ENCODE measurements at places on chromosomes 4 and X.

DNA sequence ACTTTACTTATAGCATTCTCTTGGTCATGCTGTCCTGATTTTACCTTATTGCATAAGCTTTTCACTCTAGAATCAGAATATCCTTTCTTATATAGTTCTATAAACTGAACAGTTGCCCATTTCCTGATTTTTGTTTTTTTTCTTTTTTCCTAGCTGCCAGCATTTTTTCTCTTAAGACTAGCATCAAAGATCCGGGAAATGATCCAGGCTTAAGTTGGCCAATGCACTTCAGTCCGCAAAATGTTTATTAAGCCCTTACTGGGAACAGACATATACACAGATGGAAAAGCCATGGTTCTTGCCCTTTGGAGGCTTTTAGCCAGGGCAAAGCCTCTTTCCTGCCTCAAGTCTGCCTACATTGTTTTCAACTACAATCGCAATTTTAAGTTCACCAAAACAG is 10.1 kb upstream of the BMP2K start:
- H3K4me1 ChIP-seq, result no peaks in the 10 kb centered on the region
- H3K36me3 ChIP-seq, result no peaks in the 10 kb centered on the region
- H3K27ac ChIP-seq, result no peak overlapping the region
- no peak for DNase-seq

DNA sequence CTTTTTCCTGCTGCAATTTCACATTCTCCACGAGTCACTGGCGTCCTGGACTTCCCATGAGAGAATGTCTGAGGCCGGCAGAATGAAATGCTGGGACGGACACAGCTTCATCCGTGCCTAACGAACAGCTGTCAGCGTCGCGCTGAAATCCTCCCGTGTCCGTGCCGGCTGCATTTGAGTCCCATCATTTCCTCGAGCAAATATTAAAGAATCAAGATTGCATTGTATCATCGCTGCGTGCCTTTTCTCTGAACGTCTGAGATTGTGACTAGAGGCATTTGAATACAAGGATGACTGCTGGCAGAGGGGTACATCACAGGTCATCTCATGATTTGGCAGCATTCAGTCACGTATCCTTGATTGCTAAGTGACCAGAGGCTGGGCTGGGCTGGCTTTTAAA is 279.9 kb downstream of the ASMT start:
- no peaks in the 10 kb centered on the region for H3K36me3 ChIP-seq
- H3K4me3 ChIP-seq, result no peak overlapping the region
- H3K4me1 ChIP-seq, result no peaks in the 10 kb centered on the region
- no peaks in the 10 kb centered on the region for H3K27me3 ChIP-seq
- DNase-seq, result no peak
- H3K27ac ChIP-seq, result no peak overlapping the region

DNA sequence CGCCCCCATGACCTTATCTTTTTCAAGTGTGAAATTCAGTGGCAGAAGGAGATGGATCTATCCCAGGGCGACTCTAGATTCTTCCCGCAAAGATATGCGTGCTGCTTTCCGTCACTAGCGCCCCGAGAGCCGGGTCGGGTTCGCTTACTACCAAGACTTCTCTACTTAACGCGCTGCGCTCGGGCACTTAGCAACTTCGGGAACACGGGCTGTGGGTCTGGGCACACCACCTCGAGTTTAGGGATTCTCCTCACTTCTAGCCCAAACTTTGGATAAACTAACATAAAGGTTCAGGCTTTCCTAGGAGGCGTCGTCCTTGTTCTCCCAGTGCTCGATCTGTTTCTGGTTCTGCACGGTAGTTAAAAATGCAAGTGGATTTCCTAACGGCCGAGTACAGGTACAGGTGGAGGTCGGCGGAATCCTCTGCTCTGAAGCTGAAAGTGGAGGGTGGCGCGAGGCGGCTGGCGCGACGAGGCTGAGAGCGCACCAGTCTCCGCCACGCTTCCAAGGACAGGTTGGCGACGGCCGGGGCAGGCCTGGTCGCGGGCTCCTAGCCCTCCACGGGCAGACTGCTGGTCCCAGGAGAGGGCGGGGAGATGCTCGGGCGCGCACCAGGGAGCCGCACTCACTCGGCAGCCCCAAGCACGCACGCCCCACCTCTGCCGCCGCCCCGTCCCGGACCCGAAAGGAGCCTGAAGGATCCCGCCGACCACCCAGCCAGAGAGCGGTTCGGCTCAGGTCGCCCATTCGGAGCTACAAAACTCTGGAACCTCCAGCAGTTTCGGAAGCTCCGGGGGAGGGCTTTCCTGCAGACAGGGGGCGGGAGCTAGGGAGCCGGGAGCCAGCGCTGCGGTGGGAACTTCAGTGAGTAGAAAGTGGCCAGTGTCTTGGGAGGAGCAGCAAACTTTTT is 100.8 kb upstream of the TENM3 start:
- peaks cover 68% of the 10 kb centered on the region for H3K27me3 ChIP-seq
- no peak for DNase-seq
- no peaks in the 10 kb centered on the region for H3K36me3 ChIP-seq
- H3K27ac ChIP-seq, result peak overlapping the region; percentile 94
- H3K4me3 ChIP-seq, result peak overlapping the region; percentile 97

DNA sequence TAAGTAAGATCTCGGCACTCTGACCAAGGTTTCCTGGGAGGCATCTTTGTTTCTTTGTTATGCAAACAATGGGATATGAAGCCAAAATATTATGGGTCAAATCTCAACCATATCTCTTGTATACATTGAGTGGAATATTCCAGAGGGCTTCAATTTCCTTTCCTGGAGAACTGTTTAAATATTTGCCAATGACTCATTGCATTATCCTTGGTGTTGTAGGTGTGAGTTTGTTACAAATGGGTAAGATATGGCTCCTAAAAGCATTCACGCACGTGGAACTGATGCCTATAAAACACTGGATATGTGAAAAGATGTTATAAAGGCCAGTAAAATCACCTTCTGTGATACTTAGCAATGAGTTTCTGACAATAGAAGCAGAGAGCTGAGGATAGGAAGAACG is 150.5 kb upstream of the WDR1 start:
- no peaks in the 10 kb centered on the region for H3K36me3 ChIP-seq
- DNase-seq, result no peak
- H3K4me1 ChIP-seq, result no peaks in the 10 kb centered on the region
- peaks cover 13% of the 10 kb centered on the region for H3K27me3 ChIP-seq
- no peak overlapping the region for H3K4me3 ChIP-seq

DNA sequence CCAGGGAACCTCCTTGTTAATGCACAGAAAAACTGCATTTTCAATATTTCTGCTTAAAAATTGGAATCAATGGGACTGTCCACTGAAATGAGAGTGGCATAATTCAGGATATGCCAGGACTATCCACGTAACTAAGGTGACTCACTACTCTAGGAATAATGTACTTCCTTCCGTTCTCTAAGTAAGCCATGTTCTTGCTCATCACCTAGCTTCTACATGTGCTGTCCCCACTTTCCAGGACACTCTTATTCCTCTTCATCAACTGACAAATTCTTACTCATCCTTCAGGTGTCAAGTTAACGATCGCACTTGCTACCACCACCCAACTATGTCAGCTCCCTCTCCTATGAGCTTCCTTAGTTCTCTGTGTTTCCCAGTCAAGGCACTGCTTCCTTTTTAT is 342.8 kb upstream of the F9 start:
- H3K36me3 ChIP-seq, result no peaks in the 10 kb centered on the region
- no peak for DNase-seq
- H3K4me1 ChIP-seq, result no peaks in the 10 kb centered on the region

GRCh38 chr4:76058888-76059426 is 15.6 kb upstream of the ART3 start:
- peaks cover 16% of the 10 kb centered on the region for H3K4me1 ChIP-seq
- peaks cover 17% of the 10 kb centered on the region for H3K27me3 ChIP-seq
- DNase-seq, result no peak
- H3K36me3 ChIP-seq, result no peaks in the 10 kb centered on the region
- peak overlapping the region; percentile 35 for H3K27ac ChIP-seq
- no peak overlapping the region for H3K4me3 ChIP-seq

DNA sequence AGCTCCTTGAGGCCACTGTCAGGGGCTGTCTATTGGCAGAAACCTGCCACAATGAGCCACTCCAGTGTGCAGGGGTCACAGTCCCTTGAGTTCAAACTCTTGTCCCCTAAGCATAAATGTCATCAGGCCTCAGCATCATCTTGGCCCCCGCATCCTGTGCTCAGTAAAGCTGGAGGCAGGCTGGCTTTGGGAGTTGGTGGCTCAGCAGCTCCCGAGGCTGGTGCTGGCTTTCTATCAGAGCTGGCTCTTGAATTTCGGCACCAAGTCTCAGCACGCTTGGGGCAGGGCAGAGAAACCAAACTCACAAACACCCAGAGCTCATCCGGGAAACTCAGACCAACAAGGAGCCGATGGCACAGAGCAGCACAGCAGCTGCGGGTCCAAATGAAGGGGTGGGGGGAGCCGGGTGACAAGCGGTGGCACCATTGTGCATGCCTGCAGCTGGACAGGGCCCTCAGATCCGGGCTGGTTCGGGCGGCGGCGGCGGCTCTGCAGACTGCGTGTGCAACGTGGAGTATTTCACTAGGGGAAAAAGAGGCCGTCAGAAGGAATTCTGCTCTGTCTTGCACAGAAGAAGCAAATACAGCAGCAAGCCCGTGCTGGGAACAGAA is 75.5 kb downstream of the MTMR1 start:
- no peaks in the 10 kb centered on the region for H3K27me3 ChIP-seq
- DNase-seq, result no peak
- H3K36me3 ChIP-seq, result no peaks in the 10 kb centered on the region
- no peak overlapping the region for H3K27ac ChIP-seq
- H3K4me1 ChIP-seq, result no peaks in the 10 kb centered on the region

- H3K4me1 ChIP-seq, result no peaks in the 10 kb centered on the region
- H3K27ac ChIP-seq, result no peak overlapping the region
- H3K4me3 ChIP-seq, result no peak overlapping the region
- H3K36me3 ChIP-seq, result no peaks in the 10 kb centered on the region
- peaks cover 7% of the 10 kb centered on the region for H3K27me3 ChIP-seq
Observed at GRCh38 chrX:8484360-8484949, 19.8 kb downstream of the VCX3B start.

DNA sequence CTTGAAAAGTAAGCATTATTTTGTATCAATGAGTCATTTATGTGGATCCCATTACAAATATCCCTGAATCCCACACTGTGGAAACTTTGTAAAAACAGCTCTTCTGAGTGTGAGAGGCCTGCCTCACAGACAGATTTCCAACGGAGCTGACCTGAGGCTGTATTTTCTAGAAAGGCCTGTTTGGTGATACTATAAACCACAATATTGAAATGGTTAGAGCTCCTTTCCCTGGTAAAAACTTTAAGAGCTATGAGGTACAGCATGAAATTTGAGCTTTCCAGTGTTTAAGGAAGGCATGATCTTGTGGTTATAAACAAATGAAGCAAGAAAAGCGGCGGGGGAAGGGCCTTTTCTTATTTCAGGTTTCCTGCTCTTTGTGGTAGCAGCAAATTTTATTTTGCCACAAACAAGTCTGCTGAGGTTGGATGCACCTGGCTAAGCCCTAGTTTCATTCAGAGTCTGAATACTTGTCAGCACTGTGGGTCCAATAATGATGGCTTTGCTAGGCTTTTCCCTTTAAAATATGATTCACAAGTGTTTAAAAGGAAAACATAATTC is 86.8 kb upstream of the ETNPPL start:
- no peaks in the 10 kb centered on the region for H3K36me3 ChIP-seq
- H3K4me1 ChIP-seq, result peaks cover 8% of the 10 kb centered on the region
- DNase-seq, result no peak
- H3K27ac ChIP-seq, result no peak overlapping the region

DNA sequence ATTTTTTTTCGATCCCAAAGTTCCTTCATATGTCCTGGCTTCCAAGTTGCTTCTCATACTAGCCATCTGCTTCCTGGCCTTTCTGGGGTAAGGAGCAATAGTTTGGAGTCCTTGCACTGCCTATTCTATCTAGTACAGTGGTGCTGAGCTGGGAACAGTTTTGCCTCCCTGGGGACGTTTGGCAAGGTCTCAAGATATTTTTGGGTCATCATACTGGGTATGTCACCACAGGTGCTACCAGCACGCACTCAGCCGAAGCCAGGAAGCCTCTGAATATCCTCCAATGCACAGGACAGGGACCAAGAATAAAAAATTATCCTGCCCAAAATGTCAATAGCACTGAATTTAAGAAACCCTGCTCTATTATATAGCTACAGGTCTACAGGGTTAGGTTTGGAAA is 35.4 kb upstream of the TMSB15B start:
- no peak for DNase-seq
- no peaks in the 10 kb centered on the region for H3K27me3 ChIP-seq
- no peak overlapping the region for H3K4me3 ChIP-seq
- H3K36me3 ChIP-seq, result peaks cover 11% of the 10 kb centered on the region
- no peaks in the 10 kb centered on the region for H3K4me1 ChIP-seq

DNA sequence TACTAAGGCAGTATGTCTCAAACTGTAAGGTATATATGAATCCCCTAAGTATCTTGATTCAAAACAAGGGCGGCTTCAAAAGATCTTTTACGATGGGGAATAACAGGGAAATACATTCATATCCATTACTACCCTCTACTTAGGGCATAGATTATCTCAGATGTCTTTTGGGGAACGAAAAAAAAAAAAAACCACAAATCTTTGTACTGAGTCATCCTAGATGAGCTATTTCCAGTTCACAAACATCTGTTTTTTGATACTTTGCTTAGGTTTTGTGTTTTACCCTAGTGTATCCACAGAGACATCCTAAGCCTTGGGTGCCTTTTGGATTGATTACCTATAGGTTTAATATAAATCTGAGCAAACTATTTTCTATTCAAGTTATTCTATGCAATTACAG is 457.2 kb downstream of the NLGN4X start:
- H3K27me3 ChIP-seq, result no peaks in the 10 kb centered on the region
- H3K4me3 ChIP-seq, result no peak overlapping the region
- H3K36me3 ChIP-seq, result no peaks in the 10 kb centered on the region
- H3K27ac ChIP-seq, result no peak overlapping the region
- H3K4me1 ChIP-seq, result no peaks in the 10 kb centered on the region

- H3K27me3 ChIP-seq, result no peaks in the 10 kb centered on the region
- DNase-seq, result no peak
- H3K4me3 ChIP-seq, result no peak overlapping the region
- H3K27ac ChIP-seq, result no peak overlapping the region
- H3K36me3 ChIP-seq, result no peaks in the 10 kb centered on the region
- no peaks in the 10 kb centered on the region for H3K4me1 ChIP-seq
Observed at GRCh38 chrX:110698696-110699095, 96.9 kb downstream of the CHRDL1 start.

DNA sequence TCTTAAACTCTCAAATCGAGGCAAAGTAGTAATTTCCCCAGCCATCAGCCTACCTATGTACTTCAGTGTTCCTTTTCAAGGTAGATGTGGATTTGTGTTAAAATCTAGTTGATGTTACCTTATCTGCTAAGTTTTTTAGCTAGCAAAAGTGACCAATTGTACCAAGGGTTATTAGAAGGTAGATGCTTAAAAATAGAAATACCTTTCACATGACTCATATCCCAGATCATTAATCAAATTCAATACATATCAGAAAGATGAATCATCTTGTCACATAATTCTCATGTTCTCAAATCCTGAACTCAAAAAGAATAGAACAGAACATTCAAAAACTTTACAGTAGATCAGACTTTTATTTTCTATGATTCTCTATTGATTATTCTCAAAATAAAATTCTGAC is 3.5 kb downstream of the ENAM start:
- no peaks in the 10 kb centered on the region for H3K36me3 ChIP-seq
- H3K27me3 ChIP-seq, result no peaks in the 10 kb centered on the region
- no peak overlapping the region for H3K27ac ChIP-seq
- no peak for DNase-seq

- DNase-seq, result no peak
- H3K27ac ChIP-seq, result no peak overlapping the region
- no peak overlapping the region for H3K4me3 ChIP-seq
- H3K27me3 ChIP-seq, result peaks cover 10% of the 10 kb centered on the region
- peaks cover 2% of the 10 kb centered on the region for H3K36me3 ChIP-seq
Observed at GRCh38 chr4:183355405-183355804, 33.2 kb upstream of the CLDN24 start.
